ENCODE measurements at places on chromosomes 3 and 15.
A peak's percentile ranks its signal among the peaks of the same experiment; 100 is the strongest.

- DNase-seq, result no peak
These were observed 75.0 kb downstream of the MCF2L2 start for GRCh38 chr3:183353421-183353820.

- DNase-seq, result peak; percentile 18
These were observed at the start of gene HOMER2 for GRCh38 chr15:82952158-82953081. HOMER2 (minus strand) TSS chr15:82952720; CDS start chr15:82952535, 185 bp downstream.

- no peak for DNase-seq
These were observed 97.2 kb upstream of the TMCO5A start for GRCh38 chr15:37837276-37837675.

DNA sequence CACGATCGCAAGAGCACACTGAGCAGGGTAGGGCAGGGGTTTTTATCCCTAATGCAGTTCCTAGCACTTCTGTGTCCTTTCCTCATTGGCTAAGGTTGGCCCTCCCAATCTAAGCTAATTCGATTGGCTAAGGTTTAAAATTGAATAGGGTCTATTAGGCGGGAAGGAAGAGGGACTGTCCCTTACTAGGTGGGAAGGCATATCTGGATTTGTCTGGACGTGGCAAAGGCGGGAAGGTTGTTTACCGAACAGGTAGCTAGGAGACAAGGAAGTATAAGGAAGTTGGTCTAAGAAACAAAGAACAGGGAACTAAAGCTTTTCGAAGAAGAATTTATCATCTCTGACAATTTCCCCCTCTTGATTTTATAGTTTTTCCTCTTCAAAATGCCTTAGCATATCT, 24.8 kb upstream of the ATG7 start:
- no peak for DNase-seq

- DNase-seq, result no peak
These were observed 11.8 kb downstream of the INSYN1 start for GRCh38 chr15:73741321-73741836.

DNA sequence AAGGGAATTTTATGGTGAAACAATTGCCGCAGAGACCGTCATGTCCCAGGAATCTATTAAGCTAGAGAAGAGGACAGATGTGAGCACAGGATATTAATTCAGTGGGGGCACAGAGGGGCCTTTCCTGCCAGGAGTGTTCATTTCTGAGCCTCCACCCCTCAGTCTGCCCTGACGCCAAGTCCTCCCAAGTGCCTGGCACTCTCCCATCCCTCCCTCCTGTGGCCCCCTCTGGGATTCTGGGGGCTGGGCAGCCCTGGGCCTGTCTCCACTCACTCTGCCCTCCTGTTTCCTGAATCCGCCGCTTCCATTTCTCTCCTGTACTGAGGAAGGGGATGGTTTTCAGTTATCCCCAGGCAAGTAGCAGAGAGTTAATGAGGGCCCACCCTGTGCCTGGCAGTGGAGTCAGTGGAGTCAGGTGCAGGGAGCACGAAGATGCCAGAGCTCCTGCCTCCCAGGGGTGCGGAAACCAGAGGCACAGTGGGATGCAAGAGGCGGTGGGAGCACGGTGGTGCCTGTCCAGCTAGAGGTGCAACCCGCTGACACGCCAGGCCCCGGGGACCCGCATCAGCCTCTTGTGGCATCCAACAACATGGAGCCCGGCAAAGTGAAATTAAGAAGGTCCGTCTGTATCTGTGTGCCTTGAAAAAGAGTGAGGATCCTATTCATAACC, 212.5 kb downstream of the XXYLT1 start:
- no peak for DNase-seq

DNA sequence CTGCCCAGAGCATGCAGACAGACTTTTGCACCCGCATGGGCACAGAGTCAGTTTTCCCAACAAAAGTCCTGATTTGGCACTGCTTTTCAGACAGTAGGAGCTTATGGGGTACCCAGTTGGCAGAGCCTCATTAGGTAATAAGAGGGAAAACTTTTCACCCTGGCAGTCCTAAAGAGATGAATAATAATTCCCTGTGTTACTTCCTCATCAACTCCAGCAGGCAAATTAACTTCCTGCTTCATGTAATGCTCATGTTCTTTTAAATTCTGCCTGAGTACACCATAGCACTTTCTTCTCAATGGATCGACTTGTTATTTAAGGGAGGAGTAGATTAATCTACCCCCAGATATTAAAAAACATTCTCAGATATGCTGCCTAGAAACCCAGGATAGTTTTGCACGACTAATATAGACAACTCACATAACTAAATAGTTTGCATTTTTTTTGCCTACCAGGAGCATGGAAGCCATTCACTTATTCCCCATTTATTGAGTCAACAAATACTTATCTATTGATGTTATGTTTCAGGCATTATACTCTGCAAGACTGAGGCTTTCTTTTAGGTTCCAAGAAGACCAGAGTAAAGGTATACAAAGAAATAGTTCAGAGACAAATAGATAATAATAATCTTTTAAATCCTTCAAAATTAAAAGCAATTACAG, 214.5 kb downstream of the KCNMB2 start:
- no peak for DNase-seq

DNA sequence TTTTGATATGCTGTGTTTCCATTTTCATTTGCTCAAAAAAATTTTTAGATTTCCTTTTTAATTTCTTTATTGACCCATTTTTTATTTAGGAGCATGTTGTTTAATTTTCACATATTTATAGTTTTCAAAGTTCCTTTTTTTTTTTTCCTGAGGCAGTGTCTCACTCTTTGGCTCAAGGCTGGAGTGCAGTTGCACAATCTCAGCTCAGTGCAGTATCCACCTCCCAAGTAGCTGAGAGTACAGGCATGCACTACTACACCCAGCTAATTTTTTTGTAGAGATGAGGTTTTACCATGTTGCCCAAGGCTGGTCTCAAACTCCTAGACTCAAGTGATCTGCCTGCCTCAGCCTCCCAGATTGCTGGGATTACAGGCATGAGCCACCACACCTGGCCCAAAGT, 36.2 kb downstream of the PFN2 start:
- DNase-seq, result no peak

DNA sequence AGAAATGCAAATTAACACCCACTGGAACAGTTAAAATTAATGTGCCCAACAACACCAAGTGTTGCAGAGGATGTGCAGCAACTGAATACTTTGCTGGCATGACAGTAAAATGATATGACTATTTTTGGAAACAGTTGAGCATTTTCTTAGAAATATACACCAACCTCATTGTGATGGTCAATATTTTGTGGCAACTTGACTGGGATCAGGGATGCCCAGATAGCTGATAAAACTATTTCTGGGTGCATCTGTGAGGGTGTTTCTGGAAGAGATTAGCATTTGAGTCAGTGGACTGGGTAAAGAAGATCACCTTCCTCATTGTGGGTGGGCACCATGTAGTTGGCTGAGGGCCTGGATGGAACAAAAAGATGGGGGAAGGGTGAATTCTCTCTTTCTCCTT, 57.9 kb downstream of the RPLP1 start:
- no peak for DNase-seq

DNA sequence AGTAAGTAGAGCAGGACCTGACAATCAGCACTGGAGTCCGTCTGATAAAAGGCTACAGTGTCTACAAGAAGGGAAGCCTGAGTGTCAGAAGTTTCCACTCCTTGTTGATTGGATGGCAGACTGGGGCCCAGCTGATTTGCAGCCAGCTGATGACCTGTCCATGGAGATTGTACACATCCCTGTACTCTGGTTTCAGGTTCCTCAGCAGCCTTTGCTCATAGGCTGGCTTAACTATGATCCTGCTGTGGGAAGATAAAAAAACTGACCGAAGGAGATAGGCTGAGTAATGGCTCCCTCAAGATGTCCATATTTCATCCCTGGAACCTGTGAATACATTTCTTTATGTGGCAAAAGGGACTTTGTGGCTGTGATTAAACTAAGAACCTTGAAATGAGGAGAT, 11.7 kb upstream of the LACTB start:
- DNase-seq, result no peak

GRCh38 chr3:174891524-174892203, 32.5 kb downstream of the NAALADL2 start:
- DNase-seq, result peak; percentile 11

GRCh38 chr15:78304216-78305066, 5.0 kb upstream of the SKIC8 start:
- DNase-seq, result no peak

DNA sequence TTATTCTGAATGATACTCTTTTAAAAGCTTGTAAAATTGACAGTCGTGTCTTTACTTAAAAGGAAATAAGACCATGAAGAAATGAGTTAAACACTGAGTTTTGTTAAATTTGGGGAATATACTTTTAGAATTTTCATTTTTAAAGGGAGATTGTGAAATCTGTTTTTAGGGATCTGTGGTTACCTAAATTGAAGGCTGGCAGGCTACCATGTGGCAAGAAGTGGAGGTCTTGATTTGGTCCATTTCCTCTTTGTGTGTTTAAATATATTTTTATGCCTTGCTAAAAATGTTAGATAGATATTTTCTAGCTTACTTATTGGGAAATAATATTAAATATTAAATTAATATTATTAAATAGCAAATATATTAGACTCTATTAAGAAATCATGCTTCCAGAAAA, 36.6 kb upstream of the SLC22A13 start:
- DNase-seq, result no peak

GRCh38 chr3:77052733-77053670, 13.1 kb downstream of the ROBO2 start:
- no peak for DNase-seq

DNA sequence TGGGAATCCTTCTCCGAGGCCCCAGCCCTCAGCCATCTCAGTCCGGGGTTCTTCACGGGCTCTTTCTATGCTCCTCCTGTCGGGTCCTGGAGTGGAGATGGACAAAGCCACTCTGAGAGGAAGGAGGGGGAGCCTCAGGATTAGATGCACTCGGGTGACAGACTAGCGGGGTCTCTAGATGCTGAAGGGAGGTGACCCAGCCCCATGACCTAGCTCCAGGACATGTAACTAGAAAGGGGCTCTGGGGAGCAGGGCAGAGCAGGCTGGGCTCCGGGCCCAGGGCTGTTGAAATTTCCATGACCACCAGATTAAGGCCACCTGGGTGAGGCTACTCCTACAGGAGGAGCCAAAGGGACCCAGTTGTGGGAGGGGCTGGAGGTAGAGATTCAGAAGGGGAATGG, 14.8 kb upstream of the SKIC8 start:
- no peak for DNase-seq

DNA sequence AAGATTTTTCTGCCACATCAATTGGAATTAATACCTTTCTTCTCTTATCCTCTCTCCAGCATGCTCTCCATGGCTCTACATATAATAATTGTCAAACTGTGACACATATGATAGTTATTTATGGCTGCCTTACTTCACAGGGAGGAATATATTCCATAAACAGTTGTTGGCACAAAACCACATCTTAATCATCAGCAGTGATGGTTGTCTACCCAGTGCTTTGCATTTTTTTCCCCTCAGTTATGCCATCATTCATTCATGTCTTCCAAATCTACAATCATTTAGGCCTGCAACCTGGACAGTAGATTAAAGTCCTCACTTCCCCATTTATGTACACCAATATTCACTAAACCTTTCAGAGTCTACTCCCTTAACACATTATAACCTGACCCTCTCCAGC, 107.7 kb downstream of the THRB start:
- no peak for DNase-seq

GRCh38 chr3:42647821-42648459, 5.6 kb upstream of the ZBTB47 start:
- peak; percentile 79 for DNase-seq

GRCh38 chr3:159346271-159346903, 544.5 kb downstream of the MFSD1 start:
- DNase-seq, result no peak

GRCh38 chr3:124206225-124207055, 214.5 kb upstream of the ROPN1 start:
- no peak for DNase-seq

DNA sequence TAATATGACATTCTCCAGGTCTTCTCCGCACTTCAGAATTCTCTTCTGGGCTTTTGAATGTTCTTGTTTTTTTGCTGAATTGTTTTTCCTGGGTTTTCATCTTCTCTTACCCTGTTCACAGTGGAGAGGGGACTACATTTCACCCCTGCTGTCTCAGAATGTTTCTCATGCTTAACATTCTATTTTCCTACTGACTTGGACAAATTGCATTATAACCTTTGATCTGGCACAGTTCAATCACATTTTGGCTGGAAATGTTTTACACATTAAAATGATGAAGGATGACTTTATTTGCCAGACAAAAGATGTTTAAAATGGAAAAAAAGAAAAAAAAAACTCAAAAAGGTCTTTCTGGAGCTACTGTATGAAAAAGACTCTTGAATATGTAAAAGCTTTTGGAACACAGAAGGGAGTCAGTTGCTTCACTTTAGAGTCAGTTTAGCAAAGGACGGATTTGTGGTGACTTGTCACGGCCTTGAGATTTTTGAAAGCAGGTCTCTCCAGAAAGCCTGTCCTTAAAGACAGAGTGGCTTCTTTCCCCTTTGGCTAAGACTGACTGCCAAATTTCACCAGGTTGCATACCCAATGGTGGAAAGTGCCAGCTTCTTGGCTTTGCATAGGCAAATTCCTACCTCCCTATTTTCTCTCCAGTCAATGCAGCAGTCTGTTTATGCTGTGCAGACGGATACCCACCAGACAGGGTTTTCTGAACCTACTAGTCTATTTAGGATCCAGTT, 401.0 kb upstream of the TBL1XR1 start:
- DNase-seq, result no peak

Measured in ELF-1 (cell line).